ENCODE measurements at places on chromosomes 12 and 14.
A peak's percentile ranks its signal among the peaks of the same experiment; 100 is the strongest.

GRCh38 chr14:65803885-65804284 lies 391.4 kb downstream of the FUT8 start:
- H3K4me3 ChIP-seq: no peak overlapping the region
- H3K4me1 ChIP-seq: no peaks in the 10 kb centered on the region
- no peak overlapping the region for H3K27ac ChIP-seq
- DNase-seq: no peak
- no peaks in the 10 kb centered on the region for H3K27me3 ChIP-seq

DNA sequence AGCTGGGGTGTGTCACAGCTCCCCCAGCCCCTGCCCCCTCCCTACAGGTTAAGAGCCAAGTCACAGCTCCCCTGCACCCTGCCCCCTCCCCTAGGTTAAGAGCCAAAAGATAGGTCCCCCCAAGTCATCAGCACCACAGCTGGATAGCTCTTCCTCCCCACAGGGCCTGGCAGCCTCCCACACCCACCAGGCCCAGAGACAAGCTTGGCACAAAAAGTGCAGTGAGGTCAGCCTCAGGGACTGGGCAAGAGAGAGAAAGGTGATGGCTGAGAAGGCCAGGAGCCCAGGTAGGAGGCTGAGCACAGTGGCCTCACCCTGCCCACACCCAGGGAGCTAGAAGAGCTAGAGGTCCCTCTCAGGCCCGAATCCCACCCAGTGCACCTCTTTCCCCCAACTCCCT lies 8.7 kb downstream of the ITGA7 start:
- H3K4me3 ChIP-seq: no peak overlapping the region
- DNase-seq: no peak
- no peaks in the 10 kb centered on the region for H3K27me3 ChIP-seq

DNA sequence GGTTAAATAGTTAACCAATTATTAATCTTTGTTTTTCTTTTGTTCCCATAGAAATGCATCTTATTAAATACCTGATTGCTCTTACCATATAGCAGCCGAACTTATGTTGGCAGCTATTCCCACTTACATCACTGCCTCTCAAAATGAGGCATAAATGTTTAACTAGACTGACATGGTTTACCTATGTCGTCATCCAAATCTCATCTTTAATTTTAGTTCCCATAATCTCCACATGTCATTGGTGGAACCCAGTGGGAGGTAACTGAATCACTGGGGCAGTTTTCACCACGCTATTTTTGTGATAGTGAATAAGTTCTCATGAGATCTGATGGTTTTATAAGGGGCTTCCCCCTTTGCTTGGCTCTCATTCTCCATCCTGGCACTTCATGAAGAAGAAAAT lies 499.2 kb upstream of the ATP2B1 start:
- H3K4me3 ChIP-seq: no peak overlapping the region
- no peaks in the 10 kb centered on the region for H3K4me1 ChIP-seq
- H3K36me3 ChIP-seq: no peaks in the 10 kb centered on the region
- DNase-seq: no peak

DNA sequence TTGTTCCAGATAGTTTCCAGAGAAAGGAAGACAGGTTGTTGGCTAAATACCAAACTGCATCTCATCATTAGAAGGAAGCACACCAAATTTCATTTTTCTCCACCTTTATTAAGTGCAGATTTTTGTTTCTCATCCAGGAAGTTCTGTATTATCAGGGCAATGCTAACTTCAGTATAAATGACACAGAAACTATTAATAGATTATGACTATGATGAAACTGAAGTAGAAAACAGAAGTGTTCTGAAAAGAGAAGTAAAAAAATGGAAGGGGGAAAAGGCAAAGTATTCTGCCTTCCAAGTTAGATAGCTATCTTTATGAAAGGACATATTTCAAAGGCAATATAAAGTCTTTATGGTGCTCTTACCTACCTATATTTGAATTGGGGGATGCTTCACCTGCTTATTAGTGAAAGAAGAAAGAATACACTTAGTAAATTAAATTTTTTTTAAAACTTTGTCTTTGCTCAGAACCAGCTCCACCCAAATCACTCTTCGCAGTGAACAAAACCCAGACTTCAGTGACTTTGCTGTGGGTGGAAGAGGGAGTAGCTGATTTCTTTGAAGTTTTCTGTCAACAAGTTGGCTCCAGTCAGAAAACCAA lies 223.9 kb downstream of the PTPRO start:
- DNase-seq: no peak
- no peaks in the 10 kb centered on the region for H3K36me3 ChIP-seq
- H3K4me1 ChIP-seq: no peaks in the 10 kb centered on the region
- no peaks in the 10 kb centered on the region for H3K27me3 ChIP-seq
- H3K27ac ChIP-seq: no peak overlapping the region

GRCh38 chr12:15575671-15576541 lies 213.3 kb downstream of the EPS8 start:
- no peaks in the 10 kb centered on the region for H3K36me3 ChIP-seq
- no peak overlapping the region for H3K27ac ChIP-seq
- H3K27me3 ChIP-seq: no peaks in the 10 kb centered on the region
- no peaks in the 10 kb centered on the region for H3K4me1 ChIP-seq

DNA sequence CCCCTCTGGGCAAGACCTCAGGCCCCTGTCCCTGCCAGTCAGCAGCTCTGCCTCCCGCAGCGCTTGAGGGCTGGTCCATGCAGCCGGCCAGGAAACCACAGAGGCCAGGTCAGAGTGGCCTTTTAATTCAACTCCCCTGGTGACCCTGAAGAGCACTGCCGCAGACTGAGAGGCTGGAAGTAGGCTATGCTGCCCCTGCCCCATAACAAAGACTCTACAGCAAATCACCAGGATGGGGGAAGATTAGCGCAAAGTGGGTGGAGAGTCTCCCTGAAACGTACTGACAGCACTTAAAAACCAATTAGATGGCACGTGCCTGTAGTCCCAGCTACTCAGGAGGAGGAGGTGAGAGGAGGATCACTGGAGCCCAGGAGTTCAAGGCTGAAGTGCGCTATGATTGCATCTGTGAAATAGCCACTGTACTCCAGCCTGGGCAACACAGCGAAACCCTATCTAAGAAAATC lies 70.5 kb downstream of the ITPK1 start:
- peaks cover 13% of the 10 kb centered on the region for H3K4me1 ChIP-seq

GRCh38 chr14:96191353-96191752 lies 13.3 kb upstream of the BDKRB2 start:
- peak overlapping the region; percentile 29 for H3K27ac ChIP-seq
- H3K4me3 ChIP-seq: no peak overlapping the region
- DNase-seq: no peak

DNA sequence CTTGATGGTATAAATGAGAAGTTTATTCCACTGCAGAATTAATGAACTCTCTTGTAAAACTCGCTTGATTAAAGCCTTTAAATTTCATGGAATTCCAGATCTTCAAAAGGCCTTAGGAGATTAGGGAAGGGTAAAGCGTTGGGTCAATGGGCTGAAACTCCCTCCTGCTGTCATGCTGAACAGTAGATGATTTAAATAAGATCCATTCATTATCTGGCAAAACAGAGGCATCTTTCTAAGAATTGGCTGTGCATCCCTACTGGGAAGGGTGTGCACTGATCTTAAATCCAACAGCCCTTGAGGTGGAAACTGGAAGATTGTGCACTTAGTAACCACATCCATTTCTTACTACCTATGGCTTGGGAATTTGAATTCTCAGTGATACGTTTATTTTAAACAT lies 56.0 kb downstream of the PLCZ1 start:
- no peak overlapping the region for H3K27ac ChIP-seq
- no peaks in the 10 kb centered on the region for H3K27me3 ChIP-seq
- no peak overlapping the region for H3K4me3 ChIP-seq
